ENCODE measurements at places on chromosomes 4 and X.

GRCh38 chr4:68615699-68616422, 39.7 kb upstream of the UGT2B17 start:
- no peak for DNase-seq

DNA sequence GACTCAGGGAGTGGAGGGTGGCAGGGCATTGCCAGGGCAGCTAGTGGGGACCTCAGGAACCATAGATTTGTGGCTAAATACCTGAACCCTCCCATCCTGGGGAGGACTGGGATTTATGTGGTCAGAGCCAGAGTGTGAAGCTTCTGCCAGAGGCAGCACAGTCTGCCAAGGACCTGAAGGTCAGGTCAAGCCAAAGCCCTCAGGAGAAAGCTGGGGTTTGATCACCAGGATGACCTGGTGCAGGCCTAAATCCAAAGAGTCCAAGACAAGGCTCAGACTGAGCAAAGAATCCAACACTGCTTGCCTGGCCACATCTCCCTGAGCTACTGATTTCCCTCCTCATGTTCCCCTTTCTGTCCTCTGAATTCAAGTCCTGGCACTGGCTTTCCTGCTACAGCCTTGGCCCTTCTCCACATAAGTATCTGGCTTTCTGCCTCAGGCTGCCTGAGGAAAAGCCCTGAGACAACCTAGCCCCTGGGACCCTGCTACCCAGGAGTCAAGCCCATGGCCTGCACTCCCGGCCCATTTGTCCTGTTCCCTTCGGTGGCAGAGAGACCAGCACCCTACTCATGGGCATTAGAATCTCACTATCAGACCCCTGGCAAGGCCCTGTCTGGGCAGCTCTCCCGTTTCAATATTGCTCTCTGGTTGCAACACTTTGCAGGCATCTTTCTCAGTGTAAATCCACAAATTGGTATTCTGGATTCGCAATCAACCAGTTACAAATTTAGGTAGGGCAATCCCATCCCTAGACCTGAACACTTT, 39.3 kb upstream of the SLC25A43 start:
- DNase-seq, result no peak

GRCh38 chr4:185730387-185730786, 81.6 kb downstream of the SORBS2 start:
- DNase-seq, result no peak

- DNase-seq, result no peak
Observed at GRCh38 chr4:149294601-149295000, 521.0 kb downstream of the IQCM start.

DNA sequence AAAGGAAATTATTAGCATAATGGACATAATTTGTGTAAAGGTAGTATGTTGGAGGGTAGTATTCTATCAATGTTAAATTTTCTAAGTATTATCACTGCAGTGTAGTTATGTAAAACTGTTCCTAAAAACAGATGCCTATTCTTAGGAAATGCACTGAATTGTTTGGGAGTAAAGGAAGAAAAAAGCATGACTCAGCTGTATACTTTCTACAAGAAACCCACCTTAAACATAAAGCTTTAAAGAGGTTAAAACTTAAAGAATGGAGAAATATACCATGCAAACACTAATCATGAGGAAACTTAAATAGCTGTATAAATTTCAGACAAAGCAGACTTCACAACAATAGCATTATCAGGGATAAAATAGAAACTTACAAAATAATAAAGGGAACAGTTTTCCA, 292.9 kb downstream of the ANTXR2 start:
- no peak for DNase-seq

- DNase-seq, result no peak
Observed at GRCh38 chrX:64843224-64843623, 133.0 kb downstream of the ZC4H2 start.

GRCh38 chr4:160745126-160745525, 1418.7 kb downstream of the FSTL5 start:
- DNase-seq, result no peak

DNA sequence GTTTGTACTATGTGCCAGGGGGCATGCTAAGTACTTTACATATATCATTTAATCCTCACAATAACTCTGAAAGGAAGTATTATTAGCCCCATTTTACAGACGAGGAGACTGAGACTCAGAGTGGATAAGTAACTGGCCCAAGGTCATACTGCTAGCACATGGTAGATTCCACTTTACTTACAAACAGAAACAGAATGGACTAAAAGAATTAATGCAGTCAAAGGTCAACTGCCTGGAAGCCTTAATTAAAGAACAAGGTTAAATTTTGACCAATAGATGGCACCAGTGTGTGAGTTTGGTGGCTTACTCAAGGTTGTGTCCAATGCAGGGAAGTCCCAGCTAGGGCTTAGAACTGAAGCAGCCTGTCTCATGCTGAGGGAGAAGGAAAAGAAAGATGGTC, 4.7 kb downstream of the RIPPLY1 start:
- DNase-seq, result no peak

GRCh38 chr4:168880072-168880675, 129.9 kb downstream of the CBR4 start:
- no peak for DNase-seq

DNA sequence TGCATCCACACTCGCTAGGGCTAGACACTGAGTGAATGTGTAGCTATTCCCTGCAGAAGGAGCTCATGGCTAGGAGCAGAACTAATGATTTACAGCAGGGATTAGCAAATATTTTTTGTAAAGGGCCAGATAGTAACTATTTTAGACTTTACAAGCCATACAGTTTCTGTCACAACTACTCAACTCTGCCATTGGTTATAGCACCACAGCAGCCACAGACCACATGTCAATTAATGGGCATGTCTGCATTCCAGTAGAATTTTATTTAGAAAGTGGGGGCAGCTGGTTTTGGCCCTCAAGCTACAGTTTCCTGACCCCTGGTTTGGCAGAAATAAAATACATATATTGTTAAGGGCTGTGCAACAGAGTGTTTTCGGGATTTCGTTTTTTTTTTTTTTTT, 192.6 kb downstream of the FRMPD4 start:
- no peak for DNase-seq

DNA sequence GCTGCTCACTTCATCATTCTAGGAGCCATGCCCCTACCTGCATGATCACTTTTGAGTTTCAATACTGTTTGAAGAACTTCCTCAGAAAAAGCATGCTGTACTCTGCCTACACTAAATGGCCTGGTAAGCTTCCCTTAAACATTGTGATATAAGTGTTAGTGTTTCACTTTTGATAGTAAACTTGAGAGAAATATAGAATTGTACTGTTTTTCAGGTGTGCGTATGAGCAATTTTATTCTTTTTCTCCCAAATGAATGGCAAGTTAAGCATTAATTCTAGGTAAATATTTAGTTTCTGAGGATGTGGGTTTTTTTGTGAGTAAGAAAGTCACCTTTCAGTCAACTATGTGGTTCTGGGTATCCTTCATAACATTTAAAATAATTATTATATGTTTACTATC, 484.5 kb downstream of the IL15 start:
- no peak for DNase-seq

- no peak for DNase-seq
Observed at GRCh38 chr4:168888715-168889215, 121.3 kb downstream of the CBR4 start.

- no peak for DNase-seq
Observed at GRCh38 chrX:155048977-155049619, 21.8 kb downstream of the CMC4 start.

DNA sequence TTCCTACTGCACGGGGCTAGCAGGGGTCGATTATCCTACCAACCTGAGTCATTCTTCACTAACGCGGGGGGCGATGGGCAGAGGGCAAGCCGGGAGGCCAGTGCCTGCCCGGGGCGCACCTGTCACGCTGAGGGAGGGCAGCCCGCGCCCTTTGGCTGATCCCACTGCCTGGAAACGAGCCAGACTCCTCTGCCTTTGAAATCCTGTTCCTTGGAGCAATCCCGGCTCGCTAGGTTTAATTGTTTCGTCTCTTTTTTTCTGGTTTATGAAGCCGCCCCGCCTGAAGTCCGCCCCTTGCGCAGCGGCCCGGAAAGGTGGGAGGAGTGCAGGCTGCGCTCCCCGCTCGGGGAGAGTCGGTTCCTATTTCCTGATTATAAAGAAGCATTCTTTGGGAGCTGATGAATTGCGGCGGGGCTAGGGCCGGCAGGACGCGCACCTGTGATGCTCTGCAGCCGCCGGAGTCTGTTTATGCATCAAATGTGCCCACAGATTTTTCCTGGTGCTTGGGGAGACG, 484.2 kb downstream of the BCOR start:
- DNase-seq, result no peak

DNA sequence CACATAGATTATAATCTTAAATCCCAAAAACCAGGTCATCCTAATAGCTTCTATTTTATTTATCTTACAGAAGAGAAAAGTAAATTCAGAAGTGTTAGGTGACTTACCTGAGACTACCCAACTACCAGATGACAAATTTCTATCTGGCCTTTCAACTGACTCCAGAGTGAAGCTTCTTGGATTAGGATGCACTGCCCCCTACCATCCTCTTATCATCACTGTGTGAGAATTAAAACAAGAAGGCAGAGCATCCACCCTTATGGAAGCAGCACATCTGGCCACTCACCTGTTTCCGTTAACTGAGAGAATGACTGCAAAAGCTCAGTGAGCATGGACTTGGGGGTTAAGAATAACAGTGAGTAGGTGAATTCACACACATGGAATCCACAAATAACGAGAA, 502.6 kb upstream of the TECRL start:
- no peak for DNase-seq

DNA sequence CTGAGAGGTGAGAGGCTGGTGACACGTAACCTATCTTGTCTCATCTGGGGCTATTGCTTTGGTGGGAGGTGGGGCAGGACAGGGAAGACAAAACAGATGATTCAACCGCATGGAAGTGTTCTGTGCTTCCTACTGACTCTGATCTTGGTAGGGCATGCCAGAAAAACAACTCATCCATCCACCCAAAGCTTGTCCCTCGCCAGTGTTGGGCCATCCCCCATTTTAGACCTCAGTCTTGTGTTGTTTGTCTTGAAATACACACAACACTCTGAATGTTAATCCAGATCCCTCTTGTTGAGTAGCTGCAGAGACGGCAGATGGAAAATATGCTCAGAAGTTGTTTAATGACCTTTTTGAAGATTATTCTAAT, 377 bp downstream of the CHRNA9 start:
- DNase-seq, result no peak

GRCh38 chrX:39835776-39836175, 262.0 kb downstream of the BCOR start:
- no peak for DNase-seq

Measured in coronary artery (tissue), 2 donors.